ENCODE measurements at places on chromosomes 12 and 14.

DNA sequence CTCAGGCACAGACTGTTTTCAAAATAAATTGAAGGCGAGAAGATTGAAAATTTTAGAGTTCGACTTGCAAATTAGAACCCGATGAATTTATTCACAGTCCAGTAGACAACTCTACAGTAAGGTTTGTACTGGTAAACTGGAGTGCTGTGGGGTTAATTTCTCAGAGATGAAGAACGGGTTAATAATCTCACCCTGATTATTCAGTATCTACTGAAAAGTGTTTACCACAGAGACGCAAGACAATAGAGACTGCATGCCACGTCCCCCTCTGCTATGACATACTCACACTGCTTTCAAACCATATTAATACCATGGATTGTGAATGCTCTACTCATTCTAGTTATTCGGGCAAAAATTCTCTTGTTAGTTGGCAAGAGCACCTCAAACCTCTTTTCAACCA lies 36.1 kb downstream of the CFL2 start:
- no peak for DNase-seq

GRCh38 chr12:55847033-55847432 lies 4.3 kb upstream of the MMP19 start:
- no peak for DNase-seq

GRCh38 chr12:48031135-48031960 lies 27.1 kb upstream of the COL2A1 start:
- DNase-seq: no peak

DNA sequence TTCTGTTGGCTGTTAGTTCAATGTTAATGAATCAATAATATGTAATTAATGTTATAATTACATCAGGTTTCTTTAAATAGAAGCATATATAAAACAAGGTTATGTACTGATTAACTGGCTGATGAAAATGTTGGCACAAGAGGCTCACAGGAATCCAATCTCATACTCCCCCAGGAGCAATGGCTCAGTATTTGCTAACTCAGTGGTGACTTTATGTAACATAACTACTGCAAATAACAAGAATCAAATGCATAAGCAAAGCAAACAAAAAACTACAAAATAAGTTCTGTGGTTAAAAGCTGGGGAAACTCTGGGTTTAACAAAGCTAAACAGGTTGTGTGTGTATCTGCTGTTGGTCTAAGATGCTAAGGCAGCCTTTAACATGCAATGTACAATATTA lies 27.7 kb upstream of the BBS10 start:
- no peak for DNase-seq

DNA sequence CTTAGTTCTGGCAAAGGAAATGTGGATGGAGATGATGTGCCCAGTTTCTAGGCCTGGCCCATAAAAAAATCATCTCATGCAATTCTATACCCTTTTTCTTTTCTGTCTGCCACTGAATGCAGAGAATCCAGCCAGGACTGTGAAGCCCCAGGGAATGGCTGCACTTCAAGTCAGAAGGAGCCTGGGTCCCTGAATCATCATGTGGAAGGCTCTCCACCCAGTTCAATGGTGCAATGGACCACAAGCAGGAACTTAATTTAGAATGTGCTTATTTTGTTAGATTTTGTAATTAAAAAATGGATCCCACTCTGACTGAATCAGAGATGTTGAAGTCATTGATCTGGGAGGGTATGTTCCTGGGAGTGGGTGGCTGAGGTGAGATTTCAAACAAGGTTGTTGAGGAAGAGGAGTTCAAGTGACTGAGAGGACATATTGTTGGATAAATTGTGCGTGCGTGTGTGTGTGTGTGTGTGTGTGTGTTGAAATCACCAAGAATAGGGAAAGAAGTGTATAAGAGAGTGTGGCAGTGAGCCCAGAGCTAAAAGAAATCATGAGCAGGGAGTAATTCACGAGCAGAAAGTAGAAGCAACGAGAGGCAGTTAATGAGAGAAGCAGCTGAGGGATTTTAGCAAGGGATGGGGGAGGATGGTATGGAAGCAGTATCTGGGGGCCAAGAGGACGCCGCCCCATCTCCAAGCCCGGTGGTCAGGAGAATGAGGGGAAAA lies 125.4 kb downstream of the TMX1 start:
- DNase-seq: no peak

DNA sequence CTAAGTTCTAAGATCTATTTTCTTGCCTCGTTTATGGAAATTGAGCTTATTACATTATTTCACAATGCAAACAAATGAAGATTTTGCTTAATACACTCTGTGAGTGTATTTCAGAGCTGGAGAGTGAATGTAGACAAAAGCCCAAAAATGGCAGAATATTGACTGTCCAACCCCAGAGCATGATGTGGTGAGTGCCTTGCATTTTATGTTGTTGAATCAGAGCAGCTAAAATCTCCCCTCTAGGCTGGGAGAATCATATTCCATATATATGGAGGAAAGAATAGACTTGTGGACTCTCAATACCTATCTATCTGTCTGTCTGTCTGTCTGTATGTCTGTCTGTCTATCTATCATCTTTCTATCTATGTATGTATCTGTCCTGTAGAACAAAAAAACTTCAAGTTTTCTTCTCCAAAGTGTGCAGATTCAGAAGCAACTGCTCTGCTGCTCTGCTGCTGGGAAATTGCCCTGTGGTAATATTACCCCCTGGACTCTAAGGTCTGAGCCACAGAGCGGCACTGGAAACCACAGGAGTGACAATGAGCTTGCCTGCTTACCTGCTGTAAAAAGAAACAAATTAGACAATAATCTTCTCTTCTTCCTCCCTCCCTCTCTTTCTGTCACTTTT lies 209.4 kb upstream of the PRICKLE1 start:
- DNase-seq: no peak

DNA sequence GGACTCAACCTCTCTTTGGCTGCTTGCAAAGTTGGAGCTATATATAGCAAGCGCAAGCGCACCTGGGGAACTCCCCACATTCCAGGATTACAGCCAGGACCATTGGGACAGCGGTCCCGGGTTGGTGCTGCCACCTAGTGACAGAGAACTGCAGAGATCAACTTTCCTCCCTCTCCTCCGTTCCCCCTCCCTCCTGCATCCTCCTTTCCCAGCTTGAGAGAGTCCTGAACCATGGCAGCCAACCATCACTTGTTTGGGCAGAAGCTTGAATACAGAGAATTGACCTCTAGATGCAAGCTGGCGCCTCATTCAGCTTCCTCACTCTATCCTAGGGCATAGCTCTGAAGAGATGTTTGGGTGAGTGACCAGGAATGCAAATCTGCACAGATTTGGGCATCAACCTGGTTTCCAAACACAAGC lies 17.4 kb upstream of the FLVCR2 start:
- no peak for DNase-seq

DNA sequence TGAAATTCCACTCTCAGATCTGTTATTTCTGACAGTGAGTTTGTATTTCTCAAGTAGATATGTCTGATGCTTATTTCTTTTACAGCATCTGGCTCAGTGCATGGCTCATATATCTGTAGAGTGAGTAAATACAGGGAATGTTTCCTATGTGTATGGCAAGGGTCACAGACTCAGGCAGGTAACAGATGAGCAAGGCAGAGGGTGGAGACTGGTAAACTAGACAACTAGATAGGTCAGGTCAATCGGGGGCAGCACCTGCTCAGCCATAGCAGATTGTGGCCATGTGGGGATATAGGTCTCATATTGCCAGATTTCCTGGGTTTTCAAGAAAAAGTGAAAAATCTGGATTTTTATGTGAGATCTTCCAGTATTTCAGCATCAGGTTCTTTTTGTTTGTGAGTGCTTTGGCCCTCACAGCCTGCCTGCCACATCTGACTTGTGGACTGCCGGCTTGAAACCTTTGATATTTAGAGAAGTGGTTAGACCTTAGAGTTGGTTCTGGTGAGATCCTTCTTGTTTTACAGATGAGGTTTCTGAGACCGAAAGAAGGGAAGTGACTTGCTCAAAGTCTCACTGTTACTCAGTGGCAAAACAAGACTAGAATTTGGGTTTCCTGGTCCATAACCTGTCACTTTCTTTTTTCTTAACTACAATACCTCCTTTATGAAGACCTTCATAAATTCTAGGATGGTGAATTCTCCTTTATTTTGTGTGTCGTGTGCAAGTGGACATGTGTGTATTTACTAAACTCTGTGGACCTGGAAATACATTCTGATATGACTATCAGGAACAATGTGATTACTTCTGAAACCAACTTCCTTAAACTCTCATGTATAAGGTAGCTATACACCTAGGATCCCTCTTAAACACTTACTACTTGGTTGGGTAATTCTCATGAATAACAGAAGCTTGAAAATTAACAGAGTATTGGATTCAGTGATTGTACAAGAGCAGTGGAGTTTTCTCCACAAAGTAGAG lies 34.4 kb downstream of the PROX2 start:
- DNase-seq: no peak

GRCh38 chr14:50085570-50086320 lies 30.6 kb downstream of the VCPKMT start:
- no peak for DNase-seq

- DNase-seq: no peak
Measured at GRCh38 chr14:77498120-77498979, at the start of gene ISM2. Gene ISM2, minus strand, starts transcription at chr14:77498816. Its CDS starts 23 bp downstream, at chr14:77498793.

- no peak for DNase-seq
Measured at GRCh38 chr14:55336162-55336561, 64.9 kb downstream of the FBXO34 start.

GRCh38 chr14:24310646-24311604 lies at the start of gene LTB4R:
Gene LTB4R, plus strand, starts transcription at chr14:24311502. Its CDS starts 4,150 bp downstream, at chr14:24315652.
- DNase-seq: peak; percentile 34

- DNase-seq: no peak
Measured at GRCh38 chr14:101758913-101759593, 2.5 kb upstream of the PPP2R5C start.

DNA sequence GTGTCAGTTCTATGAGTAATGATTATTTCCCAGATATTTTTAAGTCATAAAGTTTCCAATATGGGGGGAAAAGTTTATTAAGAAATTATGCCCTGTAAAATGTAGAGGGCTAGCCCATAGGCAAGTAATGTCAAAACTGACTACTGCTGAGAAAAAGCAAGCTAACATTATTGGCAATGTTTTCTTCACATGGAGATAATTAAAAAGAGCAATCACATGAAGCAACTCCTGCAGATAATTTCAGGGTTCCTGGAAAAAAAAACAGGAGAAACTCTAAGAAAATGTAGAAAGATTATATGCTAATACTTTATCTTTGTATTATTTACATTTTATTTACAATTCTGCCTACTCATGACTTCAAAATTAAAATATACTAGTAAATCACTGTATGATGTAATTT lies 39.8 kb downstream of the PPP1R12A start:
- no peak for DNase-seq

DNA sequence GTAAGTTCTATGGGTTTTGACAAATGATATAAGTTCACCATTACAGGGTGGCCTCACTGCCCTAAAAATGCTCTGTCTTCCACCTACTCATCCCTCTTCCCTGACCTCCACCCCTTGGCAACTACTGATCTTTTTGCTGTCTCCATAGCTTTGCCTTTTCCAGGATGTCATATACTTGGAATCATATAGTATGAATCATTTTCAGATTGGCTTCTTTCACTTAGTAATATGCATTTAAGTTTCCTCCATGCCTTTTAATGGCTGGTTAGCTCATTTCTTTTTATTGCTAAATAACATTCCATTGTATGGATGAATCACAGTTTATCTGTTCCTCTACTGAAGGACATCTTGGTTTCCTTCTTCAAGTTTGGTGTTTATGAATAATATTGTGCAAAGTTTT lies 14.0 kb upstream of the PEX5 start:
- DNase-seq: no peak

DNA sequence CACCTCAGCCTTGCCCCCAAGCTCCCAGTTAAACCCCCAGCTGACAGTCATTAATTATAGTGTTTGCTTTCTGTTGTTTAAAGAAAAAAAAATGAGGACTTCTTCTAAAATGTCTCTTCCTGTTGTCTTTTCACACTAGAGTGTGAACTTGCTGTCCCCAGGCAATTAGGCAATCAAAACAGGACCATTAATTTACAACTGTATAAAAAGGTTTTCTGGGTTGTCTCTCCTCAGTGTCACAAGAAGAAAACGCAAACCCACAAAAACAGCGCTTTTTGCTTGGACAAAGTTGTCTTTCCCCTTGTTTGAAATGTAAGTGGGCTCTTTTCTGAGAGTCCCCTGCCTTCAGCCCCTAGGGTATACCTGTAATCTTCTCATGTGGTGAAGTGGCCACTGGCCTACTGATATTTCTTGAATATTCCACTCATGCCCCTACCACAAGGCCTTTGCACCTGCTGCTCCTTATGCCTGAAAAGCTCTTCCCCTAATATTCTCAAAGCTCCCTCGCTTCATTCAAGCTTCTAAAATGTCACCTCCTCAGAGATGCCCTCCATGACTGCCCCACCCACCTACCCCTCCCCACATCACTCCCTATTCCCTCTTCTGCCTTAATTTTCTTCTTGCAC lies 158.9 kb upstream of the PWP1 start:
- DNase-seq: no peak

DNA sequence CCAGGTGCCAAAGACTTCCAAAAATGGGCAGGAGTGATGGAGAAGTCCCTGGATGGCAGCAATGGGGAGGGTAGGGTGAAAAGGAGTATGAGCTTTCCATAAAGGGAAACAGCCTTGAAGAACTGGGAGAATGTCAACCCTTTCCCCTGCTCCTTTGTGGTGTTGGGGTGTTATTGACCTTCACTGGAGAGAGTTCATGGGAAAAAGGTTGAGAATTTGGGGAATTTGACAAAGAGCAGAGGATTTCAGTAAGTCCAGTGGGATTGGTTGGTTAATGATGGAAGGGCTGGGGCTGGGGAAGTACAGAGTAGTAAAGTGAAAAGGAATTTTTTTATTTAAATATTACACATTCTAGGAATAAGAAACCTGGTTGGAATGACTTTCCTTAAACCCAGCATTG lies 116.6 kb downstream of the ERC1 start:
- no peak for DNase-seq

GRCh38 chr12:77249892-77250291 lies 184.5 kb upstream of the E2F7 start:
- no peak for DNase-seq

GRCh38 chr12:126400831-126401230 lies 1335.6 kb downstream of the AACS start:
- DNase-seq: no peak

DNA sequence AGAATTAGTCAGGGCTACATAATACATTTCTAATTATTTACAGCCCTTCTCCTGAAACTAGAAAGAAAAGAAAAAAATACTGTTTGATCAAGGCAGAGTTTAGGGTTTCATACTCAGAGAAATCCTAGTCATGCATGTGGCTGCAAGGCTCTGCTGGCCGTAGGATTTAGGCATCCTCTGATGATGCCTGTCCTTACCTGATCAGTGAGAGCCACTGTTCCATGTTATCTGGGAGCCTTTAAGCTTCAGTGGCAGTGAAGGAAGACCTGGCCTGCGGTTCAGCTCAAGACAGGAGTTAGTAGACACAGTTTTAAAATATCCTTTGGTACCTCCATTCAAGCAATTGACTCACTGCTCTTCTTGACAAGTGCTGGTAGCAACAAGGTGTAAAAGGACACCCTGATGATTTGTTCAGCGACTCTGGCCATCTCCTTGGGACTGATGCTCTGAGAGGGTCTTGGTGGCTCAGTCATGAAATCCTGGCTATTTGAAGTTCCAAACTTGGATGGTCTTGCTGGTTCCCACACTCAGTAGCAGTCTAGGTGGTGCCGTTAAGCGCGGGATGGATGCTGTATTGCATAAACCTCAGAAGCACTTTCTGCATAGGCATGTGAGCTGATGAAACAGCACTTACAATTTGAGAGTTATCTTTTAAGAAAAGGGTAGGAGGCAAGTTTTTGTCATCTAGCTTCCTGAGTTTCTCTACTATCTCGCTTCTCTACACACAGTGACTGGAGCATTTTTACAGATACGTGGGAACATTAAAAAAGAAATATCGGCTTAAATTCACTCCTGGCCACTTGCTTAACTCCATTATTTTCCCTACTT lies 162.0 kb downstream of the SAMD4A start:
- DNase-seq: no peak

All from stimulated activated CD8-positive, alpha-beta memory T cell treated with anti-CD3 and anti-CD28 coated beads, Interleukin-4, amount 100 ng/mL, for 1 hour (primary cell).